ENCODE measurements at places on chromosomes 5 and 9.

GRCh38 chr5:150538007-150538917, 30.3 kb downstream of the NDST1 start:
- DNase-seq = no peak

- no peak for DNase-seq
Measured at GRCh38 chr9:70772601-70773000, 348.8 kb downstream of the TRPM3 start.

GRCh38 chr5:113153512-113154097, 177.0 kb downstream of the DCP2 start:
- DNase-seq = no peak

DNA sequence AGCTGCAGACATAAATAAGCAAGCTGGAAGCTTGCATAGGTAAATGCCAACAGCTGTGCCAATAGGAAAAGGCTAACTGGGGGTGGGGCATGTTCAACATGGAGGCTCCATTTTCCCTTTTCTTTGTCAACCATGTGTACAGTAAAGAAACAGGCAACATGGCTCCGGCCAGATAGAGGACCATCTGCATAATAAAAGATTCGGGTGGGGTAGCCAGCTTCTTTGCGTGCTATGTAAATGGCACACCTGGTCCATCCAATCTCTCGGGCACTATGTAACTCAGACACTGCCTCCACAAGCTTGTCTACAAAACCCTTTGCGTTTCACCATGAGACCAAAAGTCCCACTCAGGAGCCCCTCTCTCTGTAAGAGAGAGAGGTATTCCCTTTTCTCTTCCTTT, 41.7 kb upstream of the DENND4C start:
- no peak for DNase-seq

- no peak for DNase-seq
Measured at GRCh38 chr9:33236571-33236970, 3.4 kb upstream of the SPINK4 start.

Measured in activated CD8-positive, alpha-beta memory T cell treated with anti-CD3 and anti-CD28 coated beads for 1 hour (primary cell).